ENCODE measurements at places on chromosomes 16 and 17.

- peak; percentile 37 for DNase-seq
Measured at GRCh38 chr17:76179496-76180467, 38.7 kb upstream of the FOXJ1 start.

- DNase-seq = no peak
Measured at GRCh38 chr17:156946-157345, 19.6 kb downstream of the SCGB1C2 start.

- DNase-seq = no peak
Measured at GRCh38 chr16:17413508-17413907, 57.3 kb downstream of the XYLT1 start.

- no peak for DNase-seq
Measured at GRCh38 chr16:50207652-50208051, 54.5 kb downstream of the TENT4B start.

- DNase-seq = no peak
Measured at GRCh38 chr16:22417019-22417418, 42.6 kb upstream of the CDR2 start.

DNA sequence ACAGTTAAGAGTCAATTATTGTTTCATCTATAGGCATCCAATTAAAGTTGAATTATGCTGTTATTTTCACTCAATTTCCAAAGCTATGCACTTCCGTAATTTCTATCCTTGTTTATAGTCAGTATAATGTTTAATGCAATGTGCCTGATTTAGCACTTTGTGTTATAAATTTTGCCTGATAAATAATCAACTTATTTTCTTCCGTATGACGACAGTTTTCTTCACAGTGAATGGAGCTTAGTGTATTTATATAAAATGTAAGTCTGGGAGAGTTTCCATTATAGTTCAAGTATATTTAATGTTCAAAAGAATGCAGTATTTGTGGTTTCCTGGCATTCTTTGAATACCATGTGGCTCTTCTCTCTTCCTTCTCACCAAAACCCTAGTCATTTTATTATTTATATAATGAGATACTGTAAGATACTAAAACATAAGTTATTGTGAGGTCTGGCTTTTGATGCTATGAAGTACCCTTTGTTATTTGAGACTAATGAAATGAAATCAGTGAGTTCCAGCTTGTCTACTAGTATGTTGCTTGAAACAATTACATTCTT is 240.6 kb downstream of the PRKCA start:
- DNase-seq = no peak

DNA sequence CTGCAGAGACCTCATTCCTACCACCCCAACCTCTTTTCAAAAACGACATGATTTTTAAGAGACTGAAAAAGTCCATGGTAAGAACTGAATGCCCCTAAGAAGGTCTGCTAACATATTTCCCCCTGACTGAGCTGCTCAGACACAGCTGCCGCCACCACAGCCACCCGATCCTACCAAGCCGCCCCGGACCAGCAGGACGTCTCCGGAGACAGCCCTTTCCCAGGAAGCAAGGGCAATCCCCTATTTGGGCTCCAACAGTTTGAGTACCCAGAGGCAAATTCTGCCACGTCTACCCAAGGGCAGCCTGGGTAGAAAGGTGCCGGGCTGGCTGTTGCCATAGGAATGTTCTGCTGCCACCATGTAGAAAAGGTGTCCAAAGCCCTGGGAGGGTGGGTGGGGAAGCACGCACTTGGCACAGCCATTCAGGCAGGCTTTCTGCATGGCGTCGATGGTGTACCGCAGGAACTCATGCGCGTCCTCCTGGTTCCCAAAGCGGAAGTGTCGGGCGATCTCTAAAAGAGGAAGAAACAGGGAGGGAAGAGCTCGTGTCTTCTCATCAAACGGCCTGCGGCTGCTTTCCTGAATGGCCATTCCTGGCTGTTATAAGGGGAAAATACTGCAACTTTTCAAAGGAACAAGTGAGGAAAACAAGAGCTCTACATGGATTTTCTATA is 13.6 kb downstream of the USP36 start:
- DNase-seq = no peak

DNA sequence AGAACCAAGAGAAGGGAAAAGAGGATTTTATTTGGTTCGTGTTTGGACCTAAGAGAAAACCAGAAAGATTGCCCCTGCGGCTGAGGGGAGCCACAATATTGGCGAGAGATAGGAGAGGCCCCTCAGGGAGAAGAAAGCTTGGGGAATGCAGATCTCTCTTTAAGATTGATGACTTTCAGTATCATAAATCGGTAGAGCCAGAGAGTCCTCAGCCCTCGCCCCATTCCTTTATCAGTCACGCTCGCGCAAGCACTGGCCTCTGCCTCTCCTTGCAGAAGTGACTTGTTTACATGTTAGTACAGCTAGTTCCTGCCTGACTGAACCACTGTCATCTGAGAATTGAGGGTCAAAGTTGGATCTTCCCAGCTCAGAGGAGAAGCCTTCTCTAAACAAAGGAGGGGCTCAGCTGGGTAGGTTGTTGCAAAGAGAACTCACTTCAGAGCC is 21.5 kb upstream of the KRT19 start:
- DNase-seq = no peak

- DNase-seq = no peak
Measured at GRCh38 chr17:66423056-66423955, 120.9 kb downstream of the PRKCA start.

DNA sequence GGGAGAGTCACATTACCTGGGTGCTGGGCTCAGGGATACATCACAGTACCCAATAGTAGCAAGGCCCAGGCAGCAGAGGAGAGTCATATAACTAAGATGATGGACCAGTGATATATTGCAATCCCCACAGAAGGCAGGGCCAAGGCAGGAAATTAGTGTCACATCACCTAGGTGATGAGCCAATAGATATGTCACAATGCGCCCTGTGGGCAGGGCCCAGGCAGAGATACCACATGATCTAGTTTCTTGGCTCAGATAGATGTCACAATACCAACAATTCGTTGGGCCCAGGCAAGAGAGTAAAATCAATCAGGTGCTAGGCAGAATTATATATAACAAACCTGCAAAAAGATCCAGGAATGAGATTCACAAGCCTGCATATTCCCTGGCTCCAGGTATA is 2111.5 kb downstream of the TP53TG3F start:
- DNase-seq = no peak

DNA sequence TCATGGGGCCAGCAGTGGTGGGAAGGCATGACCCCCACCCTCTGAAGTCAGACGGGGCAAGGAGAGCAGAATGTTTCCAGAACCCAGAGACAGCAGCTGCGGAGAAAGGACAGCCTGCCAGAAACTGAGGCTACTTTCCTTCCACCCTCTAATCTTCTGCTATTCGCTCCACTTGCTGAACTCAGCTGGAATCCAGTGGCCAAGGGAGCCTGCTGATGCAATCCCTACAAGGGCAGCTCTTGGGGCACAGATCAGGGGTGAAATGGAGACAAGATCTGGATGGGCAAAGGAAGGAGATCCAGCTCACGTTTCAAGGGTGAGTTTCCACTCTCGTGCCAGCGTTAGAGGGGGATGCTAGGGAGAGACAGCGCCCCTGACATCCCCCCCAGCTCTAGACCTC is 479.1 kb downstream of the SLC39A11 start:
- DNase-seq = no peak

DNA sequence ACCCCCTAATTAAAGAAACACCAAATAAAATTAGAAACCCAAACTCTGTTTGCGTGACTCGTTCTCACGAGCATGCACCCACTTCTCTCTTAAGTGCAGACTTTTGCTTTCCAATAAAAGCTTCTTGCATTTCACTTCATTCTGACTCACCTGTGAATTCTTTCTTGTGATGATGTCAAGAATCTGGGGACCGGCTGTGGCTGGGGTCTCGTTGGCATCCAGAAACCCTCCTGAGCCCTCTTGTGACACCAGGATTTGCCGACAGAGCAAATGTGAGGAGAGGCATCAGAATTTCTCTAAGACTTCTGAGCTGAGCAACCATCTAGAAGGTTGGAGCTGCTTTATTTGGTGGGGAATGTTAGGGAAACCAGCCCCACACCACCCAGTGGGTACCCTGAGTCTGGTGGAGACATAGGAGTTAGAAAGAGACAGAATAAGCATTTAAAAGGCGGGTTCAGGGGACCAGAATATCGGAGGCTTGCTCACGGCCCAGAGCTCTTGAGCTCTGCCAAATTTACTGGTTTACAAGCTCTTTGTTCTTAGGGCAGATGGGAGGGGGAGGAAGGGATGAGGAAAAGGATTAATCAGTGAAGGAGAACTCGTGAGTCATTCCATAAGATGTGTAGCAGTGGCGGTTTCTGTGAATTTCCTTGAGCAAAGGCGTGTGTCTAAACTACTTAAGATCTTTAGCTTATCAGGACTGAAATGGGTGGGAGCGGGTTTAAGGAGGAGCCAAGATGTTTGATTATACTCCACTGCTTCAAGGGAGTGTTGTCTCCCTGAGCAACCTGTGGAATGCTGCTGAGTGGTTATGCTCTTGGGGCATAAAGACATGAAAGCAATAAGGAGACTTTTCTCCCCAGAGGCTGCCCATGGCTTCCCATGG is 24.2 kb upstream of the TMC5 start:
- no peak for DNase-seq

DNA sequence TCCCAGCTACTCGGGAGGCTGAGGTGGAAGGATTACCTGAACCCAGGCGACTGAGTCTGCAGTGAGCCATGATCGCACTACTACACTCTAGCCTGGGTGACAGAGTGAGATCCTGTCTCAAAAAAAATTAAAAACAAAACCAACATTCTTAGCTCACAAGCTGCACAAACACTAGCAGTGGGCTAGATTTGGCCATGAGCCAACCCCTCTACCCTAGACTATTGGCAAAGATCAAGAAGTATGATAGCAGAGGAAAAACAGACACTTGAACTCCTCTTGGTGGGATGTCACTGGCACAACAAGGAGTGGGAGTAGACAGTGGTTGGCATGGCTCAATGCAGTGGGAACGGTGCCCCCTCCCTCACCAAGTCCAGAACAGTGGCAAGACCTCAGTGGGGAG is 19.6 kb upstream of the RIPOR1 start:
- DNase-seq = no peak

GRCh38 chr16:79253100-79253631 is 347.4 kb downstream of the MAF start:
- no peak for DNase-seq

- DNase-seq = no peak
Measured at GRCh38 chr16:27413956-27414355, 12.0 kb downstream of the IL21R start.

DNA sequence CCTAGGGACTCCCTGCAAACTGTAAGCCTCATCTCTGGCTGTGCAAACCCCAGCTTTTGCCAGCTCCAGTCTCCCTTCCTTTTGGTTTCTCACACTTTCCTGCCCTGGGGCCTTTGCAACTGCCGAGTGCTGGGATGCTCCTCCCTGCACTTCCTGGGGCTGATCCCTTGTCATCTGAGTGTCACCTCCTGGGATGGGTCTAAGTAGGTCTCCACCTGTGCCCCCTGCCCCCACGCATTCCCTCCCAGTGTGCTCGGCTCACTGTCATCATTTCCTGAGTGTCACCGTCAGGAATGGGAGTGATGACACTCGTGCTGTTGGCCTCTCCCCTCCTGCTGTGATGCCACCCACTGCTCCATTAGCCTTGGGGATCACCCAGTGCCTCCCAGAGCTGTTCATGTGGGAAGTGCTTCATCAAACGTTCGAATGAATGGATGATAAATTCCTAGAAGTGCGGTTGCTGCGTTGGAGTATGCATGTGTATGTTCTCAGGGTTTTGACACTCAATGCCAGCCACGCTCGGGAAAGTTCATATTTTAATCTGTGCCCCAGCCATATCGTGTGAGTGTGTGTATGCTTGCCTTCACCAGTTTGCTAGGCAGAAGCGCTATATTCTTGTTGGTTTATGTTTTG is 189.9 kb downstream of the NTN1 start:
- peak; percentile 55 for DNase-seq

DNA sequence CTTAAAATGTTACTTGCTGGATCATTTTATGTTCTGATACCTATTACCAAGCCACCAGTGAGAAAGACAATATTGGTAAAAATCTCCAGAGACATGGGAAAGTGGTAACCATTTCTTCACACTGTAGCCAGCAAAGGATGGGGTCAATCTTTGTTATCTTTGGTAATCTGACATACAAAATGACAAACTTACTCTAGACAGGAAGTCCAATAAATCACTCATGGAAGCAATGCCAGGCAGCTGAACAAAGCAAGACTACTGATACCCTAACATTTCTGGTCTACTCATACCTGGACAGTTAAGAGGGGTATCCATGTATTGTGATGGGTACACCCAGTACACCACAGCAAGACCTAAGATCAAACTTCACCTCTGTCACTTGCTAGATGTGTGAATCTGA is 19.0 kb downstream of the GRB2 start:
- no peak for DNase-seq

GRCh38 chr16:66728804-66729203 is 22.6 kb downstream of the DYNC1LI2 start:
- no peak for DNase-seq

DNA sequence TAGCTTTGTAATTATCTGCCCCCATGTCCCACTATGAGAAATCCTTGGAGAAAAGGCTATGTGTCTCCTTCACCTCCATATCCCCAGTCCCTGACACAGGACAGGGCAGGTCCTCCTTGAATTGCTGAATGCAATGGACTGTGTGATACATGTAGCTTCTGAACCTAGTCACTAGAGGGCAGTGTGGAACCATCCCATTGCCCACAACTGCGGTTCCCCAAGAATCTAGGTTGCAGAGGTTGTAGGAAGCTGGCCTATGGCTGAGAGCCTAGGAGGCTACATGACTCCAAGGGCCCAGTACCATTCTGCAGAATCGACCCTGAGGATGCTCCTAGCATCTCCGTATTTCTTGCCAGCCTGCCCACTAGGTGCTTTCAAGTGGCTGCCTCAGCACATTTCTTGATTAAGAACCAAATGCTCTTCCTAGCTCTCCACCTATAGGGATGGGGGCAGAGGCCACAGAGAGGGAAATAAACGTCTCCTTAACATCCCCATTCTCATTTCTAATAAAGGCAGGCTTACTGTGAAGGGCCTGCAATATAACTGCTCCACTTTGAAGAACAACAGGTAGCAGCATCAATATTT is 394.0 kb downstream of the CA10 start:
- peak; percentile 56 for DNase-seq

- DNase-seq = no peak
Measured at GRCh38 chr17:58278661-58279015, 2.1 kb downstream of the MPO start.

DNA sequence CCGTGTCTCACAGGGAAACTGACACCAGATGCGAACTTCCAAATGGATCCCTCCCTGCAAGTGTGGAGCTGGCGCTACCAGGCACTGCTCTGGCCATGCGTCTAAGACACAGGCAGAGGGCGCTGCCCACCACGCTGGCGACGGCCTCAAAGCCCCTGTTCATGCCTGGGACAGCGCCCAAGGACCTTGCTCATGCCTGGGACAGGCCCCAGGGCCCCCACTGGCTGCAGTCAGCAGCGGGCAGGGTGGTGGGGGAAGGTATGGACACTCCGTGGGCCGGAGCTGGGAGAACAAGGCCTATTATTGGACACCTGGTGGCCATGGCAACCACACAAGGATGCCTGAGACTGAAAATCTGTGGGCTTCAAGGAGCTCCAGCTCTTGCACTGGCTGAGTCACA is 8.8 kb downstream of the ZG16B start:
- peak; percentile 41 for DNase-seq

DNA sequence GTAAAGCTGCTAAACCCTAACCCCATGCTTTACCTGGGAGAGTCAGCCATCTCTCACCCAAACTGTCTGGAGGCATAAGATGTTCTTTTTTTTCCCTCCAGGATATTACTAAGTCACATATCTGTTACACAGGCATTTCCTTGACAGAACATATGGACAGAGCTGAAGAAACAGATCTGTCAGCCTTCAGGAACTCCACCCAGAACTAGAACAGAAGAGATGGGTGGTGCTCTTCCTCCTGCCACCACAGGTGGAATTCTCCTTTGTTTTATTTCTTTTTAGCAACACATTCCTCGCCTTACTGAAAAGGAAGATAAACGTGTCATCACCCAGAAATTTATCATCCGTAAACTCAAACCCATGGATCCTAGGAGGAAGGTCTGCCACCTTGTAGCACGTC is 8.8 kb downstream of the MYCBPAP start:
- DNase-seq = no peak
